ENCODE measurements at places on chromosomes 4 and X.

DNA sequence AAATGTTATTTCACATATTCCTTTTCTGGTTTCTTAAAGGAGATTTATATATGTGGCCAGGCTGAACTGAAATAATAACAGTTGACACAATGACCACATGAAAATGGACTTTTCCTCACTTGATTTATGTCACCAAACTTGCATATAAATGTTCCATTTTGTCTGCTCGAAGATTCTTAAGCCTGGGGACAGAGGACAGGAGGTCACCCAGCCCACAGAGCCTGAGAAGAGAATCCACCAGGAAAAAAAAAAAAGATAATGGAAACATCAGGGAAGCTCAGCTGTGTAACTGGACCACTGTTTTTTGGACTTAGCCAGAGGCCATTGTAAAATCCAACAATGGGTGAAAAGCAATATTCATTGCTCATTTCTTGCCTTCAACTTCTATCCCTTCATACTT lies 359.0 kb upstream of the FGF16 start:
- no peak for DNase-seq

DNA sequence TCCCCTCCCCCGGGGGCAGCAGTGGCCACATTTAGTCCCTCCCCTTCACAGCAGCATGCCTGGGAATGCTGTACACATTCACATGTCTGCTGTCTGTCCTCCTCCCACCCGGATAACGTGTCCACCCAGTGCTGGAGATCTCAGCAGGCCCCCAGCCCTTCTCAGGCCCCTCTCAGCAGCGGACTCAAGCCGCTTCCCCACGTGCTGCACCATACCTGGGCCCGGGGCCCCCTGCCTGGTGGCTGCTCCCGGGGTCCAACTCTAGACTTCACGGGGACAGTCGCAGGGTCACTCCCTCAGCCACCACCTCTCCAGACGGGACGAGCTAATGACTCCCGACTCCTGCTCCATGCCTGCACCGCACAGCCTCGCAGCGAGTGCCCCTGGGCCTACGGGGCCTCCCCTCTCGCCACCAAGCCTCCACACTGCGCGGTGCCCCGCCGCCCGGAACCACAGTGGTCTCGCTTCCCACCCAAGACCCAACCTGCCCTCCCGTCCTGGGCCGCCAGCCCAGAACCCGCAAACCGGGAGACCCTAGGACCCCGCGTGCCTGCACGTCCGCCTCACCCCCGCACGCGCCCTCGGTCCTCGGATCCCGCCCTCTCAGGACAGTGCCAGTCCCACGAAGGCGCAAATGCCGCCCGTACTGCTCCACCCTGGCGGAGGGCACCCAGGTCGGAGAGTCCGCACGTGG lies 1.3 kb upstream of the PCGF3 start:
- DNase-seq, result no peak

GRCh38 chr4:173871643-173872042 lies 341.6 kb upstream of the HAND2 start:
- DNase-seq, result no peak

GRCh38 chr4:177159600-177159999 lies 150.1 kb upstream of the NEIL3 start:
- DNase-seq, result no peak

DNA sequence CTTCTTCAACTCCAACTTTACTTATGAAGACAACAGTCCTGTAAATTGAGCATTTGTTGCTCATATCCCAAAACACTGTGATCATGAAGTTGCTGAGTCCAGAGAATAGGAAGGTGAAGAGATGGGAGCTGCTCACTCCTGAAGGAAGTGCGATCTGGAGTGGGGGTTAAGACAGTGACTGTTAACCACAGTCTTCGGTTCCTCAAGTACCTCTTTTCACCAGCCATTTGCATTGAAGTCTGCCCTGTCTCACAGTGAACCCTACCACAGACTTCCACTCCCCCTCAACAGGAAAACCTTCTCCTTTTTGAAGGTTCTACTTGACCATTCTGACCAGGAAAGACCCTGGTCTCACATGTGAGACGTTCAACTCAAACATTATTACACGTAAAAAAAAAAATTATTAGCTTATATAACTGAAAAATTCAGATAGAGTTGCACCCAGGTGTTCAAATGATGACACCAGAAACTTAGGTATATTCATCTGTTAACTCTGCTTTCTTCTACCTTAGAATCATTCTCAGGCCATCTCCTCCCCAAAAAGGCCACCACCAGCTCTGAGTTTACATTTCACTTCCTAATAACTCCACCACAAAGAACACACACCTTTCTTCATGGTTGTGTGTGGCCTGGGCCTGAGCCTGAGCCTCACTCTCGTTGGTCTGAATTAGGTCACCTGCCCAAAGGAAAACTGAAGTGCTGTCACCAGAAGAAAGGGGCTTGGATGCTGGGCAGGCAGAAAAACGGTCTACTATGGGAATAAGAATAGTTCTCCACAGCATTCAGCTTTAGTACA lies 199.2 kb downstream of the DCTD start:
- no peak for DNase-seq

GRCh38 chrX:123959281-123960063 lies 2.0 kb upstream of the STAG2 start:
- peak; percentile 50 for DNase-seq

- no peak for DNase-seq
Observed at GRCh38 chrX:13752646-13753045, 18.1 kb downstream of the OFD1 start.

DNA sequence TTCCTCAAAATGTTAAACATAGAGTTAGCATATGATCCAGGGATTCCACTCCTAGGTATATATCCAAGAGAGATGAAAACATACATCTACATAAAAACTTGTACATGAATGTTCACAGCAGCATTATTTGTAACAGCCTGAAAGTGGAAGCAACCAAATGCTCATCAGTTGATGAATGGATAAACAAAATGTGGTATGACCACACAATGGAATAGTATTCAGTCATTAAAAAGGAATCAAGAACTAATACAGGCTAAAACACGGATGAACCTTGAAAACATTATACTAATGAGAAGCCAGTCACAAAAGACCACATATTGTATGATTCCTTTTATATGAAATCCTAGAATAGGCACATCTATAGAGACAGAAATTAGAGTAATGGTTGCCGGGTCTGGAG lies 42.7 kb upstream of the IQSEC2 start:
- no peak for DNase-seq

DNA sequence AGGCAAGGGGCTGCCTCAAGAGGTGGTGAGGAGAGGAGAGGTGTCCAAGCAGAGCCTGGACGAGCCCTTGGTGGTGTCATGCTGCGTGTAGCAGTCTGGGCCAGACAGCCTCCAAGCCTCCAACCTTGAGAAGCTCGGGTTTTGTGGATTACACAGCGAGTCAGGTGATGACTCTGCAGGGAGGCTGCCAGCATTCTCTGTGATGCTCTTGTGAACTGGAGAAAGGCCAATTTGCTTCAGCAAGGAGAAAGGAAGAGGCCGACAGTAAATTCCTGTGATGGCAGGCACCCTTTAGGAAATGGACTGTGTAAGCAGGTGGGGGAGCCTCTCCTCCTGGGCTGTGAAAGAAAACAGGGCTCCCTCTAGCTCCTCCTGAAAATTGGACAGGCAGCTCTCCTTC lies 36.0 kb upstream of the CD99L2 start:
- DNase-seq, result peak; percentile 16

- no peak for DNase-seq
Observed at GRCh38 chr4:176193938-176194337, 1.4 kb downstream of the SPATA4 start.

GRCh38 chr4:110527156-110527555 lies 51.2 kb downstream of the ENPEP start:
- no peak for DNase-seq

- DNase-seq, result no peak
Observed at GRCh38 chr4:26467724-26468123, 22.6 kb downstream of the CCKAR start.

DNA sequence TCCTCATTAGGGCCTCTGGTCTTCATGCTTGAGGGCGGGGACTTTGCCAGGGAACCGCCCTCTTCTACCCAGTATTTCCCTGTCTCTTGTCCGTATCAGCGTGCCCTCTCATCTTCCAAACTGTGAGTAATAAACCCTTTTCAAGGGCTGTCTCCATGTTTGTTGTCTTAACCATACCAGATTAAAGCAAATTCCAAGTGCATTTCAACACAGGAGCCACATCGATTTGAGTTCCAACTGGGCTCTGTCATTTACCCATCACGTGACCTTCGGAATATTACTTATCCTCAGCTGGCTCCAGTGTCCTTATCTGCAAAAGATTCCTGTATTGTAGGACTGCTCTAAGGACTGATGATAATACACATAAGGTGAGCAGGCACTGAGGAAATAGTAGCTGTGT lies 6.4 kb upstream of the PHEX start:
- no peak for DNase-seq

DNA sequence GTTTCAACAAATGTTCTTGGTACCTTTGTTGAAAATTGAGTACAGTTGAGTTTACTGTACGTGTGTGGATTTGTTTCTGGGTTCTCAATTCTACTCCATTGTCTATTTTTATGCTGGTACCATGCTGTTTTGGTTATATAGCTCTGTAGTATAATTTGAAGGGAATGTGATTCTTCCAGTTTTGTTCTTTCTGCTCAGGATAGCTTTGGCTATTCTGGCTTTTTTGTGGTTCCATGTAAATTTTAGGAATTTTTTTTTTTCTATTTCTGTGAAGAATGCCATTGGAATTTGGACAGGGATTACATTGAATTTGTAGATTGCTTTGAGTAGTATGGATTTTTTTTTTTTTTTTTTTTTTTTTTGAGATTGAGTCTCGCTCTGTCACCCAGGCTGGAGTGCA lies 373.4 kb downstream of the IL15 start:
- DNase-seq, result no peak

DNA sequence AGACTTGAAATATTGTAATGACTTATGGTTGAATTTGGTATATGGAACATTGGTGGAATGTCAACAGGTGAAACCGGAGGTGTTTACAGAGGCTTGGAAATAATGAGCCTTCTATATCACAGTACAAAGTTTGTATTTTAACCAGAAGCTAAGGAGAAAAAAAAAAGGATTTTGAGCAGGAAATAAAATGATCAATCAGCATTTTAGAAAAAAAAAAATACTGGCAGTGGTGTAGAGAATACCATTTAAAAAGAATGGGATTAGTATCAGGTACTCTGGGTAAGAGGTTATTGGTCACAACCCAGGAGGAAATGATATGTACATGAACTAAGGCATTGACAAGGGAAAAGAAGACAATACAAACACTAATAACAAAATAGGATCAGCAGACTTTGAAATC lies 587.1 kb upstream of the HTR2C start:
- no peak for DNase-seq

DNA sequence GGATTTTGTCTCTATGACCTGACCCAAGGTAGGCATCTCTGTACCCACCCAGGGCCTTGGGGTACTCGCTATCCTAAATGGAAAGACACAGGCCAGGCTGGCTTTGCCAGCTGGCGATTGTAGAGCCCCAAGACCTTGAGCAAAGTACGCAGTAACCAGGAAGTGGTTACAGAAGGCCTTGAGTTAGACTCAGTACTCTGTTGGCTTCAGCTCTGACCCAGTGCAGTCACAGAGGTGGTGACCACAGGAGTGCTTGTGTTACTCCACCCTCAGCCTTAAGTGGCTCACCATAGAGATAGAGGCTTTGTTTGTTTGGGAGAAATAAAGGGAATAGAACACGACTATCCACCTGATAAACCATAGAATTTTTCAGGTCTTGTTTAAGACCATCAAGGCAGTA lies 880.5 kb upstream of the POU3F4 start:
- DNase-seq, result no peak

DNA sequence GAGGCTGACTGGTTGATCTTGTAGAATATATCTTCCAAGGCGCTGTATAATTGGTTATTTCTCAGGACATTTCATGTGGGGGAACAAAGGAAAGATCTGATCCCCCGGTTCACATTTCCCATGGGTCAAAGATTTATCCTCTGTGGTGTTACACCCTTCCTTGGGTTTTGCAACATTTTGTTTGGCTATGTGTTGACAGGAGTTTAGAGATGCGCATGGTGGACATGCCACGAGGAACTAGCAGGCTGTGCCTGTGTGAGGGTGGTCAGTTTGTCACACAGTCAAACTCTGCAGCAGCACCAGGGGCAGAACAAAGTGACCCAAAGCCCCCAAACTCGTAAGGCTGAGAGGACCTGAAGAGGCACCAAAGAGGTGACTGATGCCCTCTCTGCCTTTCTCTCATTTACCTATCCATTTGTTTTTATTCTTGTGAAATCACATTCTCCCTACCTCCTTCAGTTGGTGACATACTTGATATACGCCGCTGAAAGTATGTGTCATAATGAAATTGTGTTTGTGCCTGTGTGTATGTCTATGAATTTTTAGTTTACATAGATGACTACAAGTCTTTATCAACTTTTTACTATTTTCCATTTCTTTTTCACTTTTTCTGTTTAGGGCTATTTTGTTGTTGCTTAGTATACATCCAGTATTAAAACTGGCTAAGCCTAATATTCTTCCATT lies 164.7 kb downstream of the SPCS3 start:
- no peak for DNase-seq

- no peak for DNase-seq
Observed at GRCh38 chrX:136652822-136653723, 5.1 kb downstream of the CD40LG start.

DNA sequence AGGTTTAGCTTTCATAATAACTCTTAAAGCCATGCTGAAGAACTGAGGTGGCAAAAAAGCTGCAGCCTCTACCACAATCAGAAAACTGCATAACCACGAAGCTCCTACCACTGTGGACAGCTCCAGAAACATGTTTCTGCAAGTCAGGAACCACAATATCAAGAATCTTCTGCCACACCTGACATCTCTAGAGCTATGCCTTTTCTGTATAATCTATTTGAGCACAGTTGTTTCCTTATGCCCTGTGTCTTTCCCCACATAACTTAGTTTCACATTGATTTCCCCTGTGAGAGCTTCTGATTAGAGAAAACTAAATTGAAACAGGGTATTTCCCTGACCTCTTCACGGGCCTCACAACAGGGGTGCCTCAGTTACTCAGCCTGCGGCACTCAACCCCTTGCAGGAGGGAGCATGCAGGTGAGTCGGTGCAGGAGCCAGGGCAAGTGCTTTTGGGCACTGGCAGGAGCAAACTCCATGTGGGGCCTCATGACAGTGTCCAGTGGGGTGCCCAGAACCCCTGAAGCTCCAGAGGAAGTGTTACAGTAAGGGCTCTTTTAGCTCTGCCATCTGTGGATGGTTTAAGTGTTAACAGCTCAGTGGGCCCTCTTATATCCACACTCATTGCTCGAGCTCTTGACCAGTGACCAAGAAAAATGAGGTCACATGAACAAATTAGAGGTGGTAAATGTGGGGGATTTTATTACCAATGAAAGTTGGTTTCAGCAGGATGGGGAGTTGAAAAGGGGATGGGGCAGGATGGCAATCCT lies 132.8 kb upstream of the BMP3 start:
- DNase-seq, result no peak

DNA sequence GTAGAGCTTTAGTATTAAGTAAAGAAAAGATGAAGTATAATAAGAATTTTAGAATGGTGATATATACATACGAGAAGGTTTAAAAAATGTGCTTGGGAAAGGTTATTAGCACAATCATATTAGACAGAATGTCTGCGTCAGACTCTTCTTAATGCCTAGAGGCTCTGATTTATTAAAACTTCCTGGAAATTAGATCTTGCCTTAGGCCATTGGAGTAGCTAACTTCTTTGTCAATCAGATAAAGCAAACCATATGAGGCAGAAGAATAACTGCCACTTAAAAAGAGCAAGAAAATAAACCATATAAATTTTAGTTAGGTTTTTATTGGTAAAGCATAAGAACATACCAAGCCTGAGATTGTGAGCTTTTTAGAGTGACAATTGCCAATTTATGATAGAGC lies 309.1 kb downstream of the TLL1 start:
- no peak for DNase-seq

GRCh38 chr4:168537086-168537485 lies 40.2 kb downstream of the PALLD start:
- DNase-seq, result no peak
